ENCODE measurements at places on chromosomes 1 and 21.
A peak's percentile ranks its signal among the peaks of the same experiment; 100 is the strongest.

- no peak for DNase-seq
Measured at GRCh38 chr1:171600862-171601261, 21.2 kb upstream of the MYOCOS start.

DNA sequence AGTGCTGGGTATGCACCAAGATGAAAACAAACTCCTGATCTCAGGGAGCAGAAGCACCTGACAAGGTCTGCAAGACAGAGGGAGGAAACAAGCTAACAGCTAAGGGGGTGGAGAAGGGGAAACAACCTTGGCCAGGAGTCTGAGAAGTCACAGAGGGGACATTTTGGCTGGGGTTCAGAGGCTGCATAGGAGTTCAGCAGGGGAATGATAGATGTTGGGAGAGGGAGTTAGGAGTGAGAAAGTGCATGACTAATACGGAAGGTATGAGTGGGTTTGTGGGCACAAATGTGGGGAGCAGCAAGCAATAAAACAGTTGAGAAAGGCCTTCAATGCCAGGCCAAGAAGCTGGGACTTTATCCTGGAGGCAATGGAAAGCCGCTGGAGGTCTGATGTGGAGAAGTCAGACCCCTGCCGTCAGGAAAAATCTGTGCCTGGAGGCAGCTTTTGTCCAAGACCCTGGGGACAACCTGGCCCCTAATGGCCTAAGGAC is 16.4 kb downstream of the EPHA2 start:
- DNase-seq: no peak

GRCh38 chr21:41488080-41488479 is 19.9 kb downstream of the TMPRSS2 start:
- DNase-seq: no peak

GRCh38 chr1:46830665-46831322 is 31.9 kb downstream of the CYP4B1 start:
- no peak for DNase-seq

DNA sequence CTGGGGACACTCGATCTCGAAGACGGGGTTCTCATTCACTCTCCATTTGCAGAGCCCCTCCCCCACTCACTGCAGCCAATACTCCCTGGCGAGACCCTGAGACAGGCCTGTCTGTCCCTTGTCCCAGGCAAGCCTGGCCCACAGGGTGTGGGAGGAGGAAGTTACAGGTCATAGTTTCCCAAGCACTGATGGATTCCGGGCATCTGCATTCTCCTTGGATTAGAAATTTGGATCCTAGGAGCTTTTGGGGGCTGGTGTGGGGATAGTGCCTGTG is 11.3 kb downstream of the WNT3A start:
- no peak for DNase-seq

- no peak for DNase-seq
Measured at GRCh38 chr1:226662642-226663326, 76.3 kb downstream of the ITPKB start.

- DNase-seq: no peak
Measured at GRCh38 chr1:54928327-54928726, 41.3 kb upstream of the DHCR24 start.

GRCh38 chr1:70442490-70442889 is 31.4 kb downstream of the CTH start:
- DNase-seq: no peak

DNA sequence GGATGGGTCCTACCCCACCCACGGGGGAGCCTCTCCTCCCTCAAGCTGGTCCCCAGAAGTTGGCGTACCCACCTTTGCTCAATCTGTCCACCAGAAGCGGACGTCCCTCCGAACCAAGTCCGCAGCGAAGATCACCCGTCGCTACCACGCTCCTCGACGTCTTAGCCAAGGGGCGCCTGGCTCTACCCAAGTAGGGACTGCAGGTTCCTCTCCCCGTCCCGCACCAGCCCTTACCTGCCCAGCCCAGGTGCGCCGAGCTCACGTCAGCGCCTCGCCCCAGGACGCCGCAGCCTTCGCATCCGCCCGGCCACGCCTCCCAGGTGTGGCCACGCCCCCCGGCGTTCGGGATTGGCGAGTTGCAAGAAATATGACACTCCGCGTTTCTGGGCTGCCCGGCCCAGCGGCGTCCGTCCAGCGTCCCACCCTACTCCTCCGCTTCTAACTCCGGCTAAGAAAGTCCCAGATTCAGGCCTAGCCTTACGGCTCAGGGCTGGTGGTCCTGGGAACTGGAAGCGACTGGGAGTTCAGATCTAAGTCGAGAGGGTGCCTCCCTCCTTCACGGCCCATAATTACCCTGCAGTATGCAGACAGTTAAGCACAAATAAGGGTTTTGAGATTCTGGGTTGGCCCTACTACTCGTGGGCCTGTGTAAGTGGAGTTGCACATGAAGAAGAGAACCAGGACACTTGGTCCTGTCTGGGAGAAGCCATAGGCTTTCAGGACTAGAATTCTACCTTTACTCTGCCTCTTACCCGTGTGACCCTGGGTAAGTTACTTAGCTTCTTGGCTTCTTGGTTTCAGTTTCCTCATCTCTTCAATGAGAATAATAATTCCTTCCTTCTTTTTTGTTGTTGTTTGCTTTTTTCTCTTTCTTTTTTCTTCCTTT is at the start of gene IRF6:
TSS of gene IRF6 (minus strand) at position 268 of the 886 bp plus-strand sequence. CDS start 4,729 bp downstream, outside the sequence.
- DNase-seq: peak; percentile 91

DNA sequence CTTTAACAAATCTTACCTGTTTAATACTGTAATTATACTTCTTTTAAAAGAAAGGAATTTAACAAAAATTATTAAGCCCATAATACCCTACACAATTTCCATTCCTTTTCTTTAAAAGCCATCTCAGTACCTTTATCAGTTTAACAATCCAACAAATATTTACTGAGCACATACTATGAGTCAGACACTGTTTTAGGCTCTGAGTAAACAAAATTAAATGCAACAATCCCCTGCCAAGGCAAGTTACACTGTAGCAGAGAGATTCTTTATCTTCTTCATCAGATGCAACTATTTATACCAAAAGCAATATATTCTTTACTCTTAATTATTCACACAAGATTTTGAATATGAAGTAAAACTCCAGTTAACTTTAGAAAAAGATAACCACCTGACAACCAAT is 12.0 kb downstream of the DENND1B start:
- DNase-seq: no peak

GRCh38 chr1:165364568-165365133 is 8.1 kb upstream of the LMX1A start:
- DNase-seq: no peak

- no peak for DNase-seq
Measured at GRCh38 chr1:119453021-119453420, 38.1 kb downstream of the HSD3B2 start.

- DNase-seq: no peak
Measured at GRCh38 chr1:21005466-21006239, 171.0 kb downstream of the EIF4G3 start.

DNA sequence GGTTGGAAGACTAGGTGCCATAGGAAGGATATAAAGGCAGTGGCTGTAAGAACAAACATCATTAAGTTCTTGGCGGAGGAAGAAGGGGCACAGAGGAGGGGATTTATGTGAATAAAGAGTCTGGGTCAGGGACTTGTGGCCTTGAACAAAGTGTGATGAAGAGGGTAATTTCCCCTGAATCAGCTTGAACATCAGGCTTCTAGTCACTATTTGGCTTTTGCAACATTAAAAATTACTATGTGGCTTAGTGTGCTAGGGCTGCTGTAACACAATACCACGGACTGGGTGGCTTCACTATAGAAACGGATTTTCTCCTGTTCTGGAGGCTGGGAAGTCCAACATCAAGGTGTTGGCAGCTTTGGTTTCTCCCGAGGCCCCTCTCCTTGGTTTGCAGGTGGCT is 70.5 kb upstream of the CNIH3 start:
- no peak for DNase-seq

DNA sequence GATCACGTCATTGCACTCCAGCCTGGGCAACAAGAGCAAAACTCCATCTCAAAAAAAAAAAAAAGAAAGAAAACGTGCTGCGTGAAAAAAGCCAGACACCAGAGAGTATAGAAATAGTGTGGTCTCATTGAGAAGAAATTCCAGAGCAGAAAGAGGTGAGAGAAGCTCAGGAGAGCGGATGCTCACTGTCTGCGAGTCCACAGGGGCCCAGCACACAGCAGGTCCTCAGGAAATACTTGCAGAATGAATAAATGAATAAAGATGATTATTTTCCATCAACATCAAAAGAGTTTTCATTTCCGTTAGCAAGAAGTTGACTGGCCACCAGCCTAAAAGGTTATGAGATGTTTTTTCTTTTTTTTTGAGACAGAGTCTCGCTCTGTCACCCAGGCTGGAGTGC is 14.4 kb downstream of the CASP9 start:
- no peak for DNase-seq

DNA sequence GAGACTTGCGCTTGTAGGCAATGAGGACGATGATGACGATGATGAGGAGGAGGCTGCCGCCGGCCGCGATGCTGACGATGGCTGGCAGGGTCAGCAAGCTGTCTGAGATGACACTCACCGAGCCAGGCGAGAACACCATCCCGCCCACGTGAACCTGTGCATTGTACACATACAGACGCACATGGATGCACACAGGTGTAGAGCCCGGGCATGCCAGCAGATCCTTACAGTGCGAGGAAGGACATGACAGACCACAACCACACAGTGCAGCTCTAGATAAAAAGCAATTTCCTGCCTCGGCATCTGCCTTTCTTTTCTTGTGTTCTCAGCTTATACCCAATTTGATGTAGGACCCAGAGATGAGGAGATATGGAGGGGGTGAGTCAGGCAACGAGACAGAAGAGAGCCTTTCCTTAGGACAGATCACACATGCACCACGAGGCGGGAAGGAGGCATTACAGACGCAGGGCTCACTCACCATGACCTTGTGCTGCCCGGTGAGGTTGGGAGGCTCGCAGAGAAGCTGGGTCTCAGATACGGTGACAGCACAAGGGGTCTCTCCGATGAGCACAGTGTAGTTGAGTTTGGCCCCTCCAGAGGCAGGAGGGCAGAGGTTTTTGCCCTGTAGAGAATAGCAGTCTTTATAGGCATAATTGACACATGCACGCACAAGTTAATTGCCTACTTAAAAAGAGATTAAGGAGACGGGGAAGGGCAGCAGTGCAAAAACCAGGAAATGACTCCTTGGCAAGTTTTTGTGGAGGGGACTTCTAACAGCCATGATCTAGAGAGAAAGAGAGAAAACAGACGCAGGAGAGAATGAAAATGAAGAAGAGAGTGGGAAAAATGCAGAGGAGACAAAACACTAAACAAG is 133.9 kb upstream of the CD34 start:
- DNase-seq: no peak

GRCh38 chr1:232188318-232188717 is 441.6 kb downstream of the SIPA1L2 start:
- no peak for DNase-seq

DNA sequence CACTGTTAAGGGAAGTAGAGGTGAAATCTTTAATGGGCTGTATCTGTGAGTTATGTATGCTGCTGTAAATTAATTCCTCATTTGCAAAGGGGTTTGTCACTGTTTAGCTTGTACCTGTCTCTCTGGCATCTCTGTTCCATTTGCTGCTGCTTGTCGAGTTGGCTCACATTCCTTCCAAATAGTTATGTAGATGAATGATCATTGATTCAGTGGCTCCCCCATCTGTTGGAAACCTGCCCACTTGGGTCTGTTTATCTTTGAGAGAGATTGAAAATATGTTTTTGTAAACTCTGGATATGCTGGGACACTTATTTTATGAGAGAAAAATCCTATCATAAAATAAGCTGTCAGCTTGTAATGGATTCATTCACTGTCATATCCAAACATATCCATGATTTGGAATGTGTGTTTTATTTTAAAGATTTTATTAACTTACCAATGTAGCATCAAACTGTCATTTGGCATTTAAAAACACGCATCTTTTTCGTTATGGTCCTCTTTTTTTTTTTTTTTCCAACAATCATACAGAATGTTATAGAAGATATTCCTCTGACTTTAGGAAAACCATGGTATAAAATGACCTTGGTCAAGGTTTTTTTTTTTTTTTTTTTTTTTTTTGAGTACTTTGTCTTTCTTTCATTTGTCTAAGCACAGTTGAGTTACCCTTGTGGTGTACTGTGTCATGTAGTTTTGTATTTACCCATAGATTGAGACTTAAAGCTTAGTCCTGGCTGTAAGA is 3.5 kb downstream of the RYR2 start:
- DNase-seq: no peak

DNA sequence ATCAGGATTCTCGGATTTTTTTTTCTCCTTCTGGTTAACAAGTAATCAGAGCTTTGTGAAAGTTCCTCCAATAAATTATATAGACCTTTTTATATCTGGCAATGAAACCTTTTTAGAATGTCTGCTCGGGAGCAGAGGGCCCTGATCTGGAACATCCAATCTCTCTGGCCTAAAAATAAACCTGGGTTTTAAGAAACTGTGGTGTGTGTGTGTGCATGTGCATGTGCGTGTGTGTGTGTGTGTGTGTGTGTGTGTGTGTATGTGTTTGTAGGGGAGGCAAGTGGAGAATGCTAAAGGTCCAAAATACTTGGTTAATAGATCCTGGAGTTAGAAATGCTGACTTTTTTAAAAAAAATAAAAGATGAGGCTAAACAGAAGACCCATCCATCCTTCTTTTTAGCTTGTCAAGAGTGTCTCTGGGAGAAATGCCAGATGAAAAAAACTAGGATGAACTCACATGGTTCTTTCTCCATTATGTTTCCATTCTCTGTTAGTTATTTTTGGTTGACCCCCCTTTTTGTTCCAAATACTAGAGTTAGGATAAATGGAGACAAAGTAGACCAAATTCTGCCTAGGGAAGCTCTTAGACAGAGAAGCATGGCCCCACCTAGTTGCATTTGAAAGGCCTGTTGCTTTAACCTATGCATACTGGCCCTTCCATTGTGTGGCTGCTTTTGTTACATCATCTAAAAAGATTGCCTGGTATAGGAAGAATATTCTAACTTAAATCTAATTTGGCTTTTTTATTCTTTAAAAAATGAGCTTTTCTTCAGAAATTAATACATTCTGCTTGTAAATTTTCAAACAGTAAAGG is 175.9 kb downstream of the PAPPA2 start:
- DNase-seq: no peak

GRCh38 chr1:31515056-31515775 is 61.1 kb upstream of the TINAGL1 start:
- DNase-seq: no peak

DNA sequence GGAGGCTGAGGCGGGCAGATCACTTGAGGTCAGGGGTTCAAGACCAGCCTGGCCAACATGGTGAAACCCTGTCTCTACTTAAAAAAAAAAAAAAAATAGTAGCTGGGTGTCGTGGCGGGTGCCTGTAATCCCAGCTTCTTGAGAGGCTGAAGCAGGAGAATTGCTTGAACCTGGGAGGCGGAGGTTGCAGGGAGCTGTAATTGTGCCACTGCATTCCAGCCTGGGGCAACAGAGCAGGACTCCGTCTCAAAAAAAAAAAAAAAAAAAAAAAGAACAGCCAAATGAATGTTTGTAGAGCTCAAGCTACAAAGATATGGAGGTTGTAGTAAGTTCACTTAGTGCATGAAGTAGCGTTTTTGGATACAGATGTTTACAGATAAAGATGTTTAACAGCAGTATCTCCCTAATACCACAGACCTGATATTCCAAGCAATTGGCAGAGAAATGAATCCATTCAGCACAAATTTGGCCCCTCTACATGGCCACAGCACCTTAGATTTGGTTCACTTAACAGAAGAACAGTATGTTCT is 49.5 kb upstream of the IPO9 start:
- DNase-seq: no peak

- no peak for DNase-seq
Measured at GRCh38 chr1:33171977-33172813, 9.6 kb downstream of the TRIM62 start.

All from mesothelial cell of epicardium (in vitro differentiated cells).